ENCODE measurements at places on chromosomes 3 and 15.

DNA sequence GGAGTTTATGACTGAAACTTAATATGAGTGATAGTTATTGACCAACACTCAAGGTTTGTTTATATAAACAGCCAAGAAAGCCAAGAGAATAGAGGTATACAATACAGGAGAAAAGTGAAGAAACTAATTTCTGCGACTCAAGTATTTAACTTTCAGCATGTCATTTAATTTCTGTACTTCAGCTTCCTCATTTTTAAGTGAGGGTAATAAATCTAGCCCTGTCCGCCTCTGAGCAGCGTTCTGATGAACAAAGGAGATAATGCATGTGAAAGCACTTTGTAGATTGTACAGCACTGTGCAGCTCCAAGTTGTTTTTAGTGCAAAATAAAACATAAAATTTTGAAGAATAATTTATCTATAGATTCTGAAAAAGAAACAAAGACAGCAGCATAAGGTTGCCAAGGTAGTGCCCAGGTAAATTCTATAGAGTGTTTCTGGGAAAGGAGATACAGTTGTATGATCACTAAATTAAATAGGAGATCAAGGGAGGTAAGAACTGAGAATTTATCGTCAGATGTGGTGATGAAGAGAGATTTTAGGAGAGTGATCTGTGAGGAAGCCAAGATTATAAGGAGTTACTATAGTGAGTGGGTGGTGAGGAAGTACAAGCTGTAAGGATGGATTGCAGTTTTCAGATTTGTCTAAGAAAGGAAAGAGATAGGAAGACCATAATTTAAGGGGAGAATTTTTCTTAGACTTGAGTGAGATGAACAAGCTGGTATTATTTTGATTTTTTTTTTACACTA is 71.3 kb downstream of the RASA2 start:
- no peak for DNase-seq

GRCh38 chr3:52291508-52292181 is 4.0 kb downstream of the GLYCTK start:
- DNase-seq: no peak

- no peak for DNase-seq
These were observed 13.1 kb upstream of the USP3 start for GRCh38 chr15:63491116-63491827.

- no peak for DNase-seq
These were observed 630.9 kb upstream of the TBL1XR1 start for GRCh38 chr3:177828208-177828565.

DNA sequence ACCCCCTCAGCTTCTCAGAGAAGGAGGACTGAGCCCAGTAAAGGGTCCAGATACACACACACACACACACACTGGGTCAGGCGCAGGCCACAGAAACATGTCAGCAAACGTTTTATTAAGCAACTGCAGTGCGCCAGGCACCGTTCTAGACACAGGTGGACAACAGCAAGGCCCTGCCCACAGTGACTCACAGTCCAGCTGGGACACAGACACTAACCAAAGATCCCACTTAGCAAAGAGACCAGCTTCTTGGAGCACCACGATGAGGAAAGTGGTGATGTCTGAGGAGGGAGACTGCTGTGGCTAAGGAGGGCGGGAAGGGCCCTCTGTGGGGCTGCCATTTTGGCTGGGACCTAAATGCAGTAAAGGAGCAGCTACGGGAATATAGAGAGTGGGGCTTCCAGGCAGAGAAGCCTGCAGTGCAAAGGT is 2.8 kb upstream of the VILL start:
- DNase-seq: no peak

DNA sequence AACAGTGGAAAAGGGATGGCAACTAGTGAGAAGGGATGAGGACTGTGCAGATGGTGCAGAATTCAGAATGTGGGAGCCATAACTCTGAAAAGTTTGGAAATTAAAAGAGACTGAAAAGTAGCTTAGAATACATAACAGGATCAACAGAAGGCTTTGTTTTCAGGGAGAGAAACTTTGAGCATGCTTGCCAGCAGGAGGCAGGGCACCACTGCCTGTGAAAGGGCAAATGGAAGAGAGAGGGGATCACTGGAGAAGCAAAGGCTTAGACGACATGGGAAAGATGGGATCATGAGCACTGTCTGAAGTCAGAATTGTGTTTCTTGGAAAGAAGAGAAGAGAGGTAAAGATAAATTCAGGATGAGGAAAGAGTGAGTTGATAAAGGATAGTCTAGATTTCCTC is 99.6 kb downstream of the ABI3BP start:
- no peak for DNase-seq

All from NCI-H187 (cell line).